ENCODE measurements at places on chromosomes 1 and 21.

- DNase-seq = no peak
Observed at GRCh38 chr1:223363856-223364684, at the start of gene SUSD4. Gene SUSD4 (minus strand): TSS chr1:223364176. CDS start chr1:223363425, 751 bp downstream.

GRCh38 chr1:118101999-118102398 is 83.0 kb downstream of the SPAG17 start:
- DNase-seq = no peak

- DNase-seq = no peak
Observed at GRCh38 chr1:233843525-233844204, 60.8 kb upstream of the SLC35F3 start.

DNA sequence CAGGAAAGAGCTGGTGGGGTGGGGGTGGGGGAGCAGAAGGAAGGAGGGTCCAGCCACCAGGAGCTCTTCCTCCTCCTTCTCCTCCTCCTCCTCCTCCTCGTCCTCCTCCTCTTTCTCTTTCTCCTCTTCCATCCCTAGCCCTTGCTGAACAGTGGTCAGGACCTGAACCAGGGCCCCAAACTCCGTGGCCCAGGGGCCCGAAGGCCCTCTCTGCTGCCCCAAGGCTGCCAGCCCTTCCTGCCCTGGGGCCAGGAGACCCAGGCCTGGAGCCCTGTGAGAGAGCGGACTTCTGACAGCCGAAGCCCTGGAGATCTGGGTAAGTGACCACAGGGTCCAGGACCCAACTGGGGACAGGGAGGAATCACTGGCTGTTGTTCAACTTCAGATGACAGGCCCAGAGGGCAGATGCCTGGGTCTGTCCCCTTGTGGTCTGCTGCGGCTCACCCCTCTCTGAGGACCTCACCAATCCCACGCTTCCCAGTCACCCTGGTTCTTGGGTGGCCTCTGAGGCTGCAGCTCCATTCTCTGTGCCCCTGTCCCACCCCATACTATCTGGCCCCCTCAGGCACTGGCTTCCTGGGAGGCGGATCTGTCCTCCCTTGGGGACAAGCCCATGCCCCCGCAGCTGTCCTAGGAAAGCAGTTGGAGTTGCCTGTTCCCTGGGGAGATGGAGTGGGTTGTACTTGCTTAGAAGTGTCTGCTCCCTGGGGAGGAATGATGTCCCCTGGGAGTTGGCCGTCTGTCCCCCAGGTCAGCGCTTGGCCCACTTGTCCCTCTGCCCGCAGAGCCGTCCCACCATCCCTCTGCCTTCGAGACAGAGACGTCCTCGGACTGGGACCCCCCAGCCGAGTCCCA is 51.8 kb downstream of the VWA5B1 start:
- no peak for DNase-seq

DNA sequence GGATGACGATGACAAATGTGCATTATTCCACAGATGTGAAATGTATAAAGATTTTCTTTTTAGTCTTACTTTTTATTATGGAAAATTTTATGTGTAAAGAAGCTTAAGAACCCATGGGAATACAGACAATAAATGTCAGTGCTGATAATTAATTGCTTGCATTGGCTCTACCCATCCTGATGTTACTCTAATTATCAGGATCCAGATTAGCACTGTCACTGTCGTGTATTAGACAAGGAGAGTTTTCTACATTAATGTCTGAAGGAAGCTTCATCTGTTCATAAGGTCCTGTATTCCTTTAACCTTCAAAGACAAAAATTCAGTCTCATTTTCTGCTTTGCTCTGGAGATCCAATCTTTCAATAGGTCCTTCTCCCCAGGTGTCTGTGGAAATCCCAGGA is 259.1 kb upstream of the ADAMTS5 start:
- no peak for DNase-seq

- peak; percentile 56 for DNase-seq
Observed at GRCh38 chr1:3453891-3454810, at the start of gene ARHGEF16. Gene ARHGEF16 (plus strand): TSS chr1:3454665. CDS start chr1:3463085, 8,420 bp downstream.

- no peak for DNase-seq
Observed at GRCh38 chr1:94769551-94769950, 50.6 kb upstream of the SLC44A3 start.

DNA sequence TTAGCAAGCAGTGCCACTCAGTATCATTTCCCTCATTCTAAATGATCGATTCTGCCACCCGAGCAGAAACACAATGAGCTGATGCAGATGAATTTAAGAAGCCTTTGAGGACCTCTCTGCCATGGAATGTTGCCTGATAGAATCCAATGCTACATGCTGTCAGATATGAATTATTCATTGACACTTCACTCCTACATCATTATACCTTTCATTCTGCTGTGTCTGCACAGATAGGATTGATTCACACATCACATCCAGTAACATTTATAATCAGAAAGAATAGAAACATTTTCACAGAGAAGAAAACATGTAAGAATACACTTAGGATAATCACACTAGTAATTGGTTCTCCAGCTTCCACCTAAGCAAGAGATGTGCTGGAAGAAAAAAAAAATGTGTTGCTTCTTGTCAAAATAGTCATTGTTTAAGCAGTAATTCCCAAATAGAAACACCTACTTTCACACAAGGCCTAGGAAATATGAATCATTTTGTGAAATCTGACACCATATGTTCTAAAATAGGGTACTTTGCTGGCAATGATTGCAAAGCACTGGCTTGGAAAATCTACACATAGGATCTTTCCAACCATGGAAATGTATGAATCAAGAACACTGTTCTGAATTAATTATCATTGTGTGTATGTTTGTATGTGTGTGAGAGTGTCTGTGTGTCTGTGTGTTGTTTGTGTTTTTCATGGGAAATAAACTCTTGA is 110.1 kb downstream of the GRIK1 start:
- no peak for DNase-seq

DNA sequence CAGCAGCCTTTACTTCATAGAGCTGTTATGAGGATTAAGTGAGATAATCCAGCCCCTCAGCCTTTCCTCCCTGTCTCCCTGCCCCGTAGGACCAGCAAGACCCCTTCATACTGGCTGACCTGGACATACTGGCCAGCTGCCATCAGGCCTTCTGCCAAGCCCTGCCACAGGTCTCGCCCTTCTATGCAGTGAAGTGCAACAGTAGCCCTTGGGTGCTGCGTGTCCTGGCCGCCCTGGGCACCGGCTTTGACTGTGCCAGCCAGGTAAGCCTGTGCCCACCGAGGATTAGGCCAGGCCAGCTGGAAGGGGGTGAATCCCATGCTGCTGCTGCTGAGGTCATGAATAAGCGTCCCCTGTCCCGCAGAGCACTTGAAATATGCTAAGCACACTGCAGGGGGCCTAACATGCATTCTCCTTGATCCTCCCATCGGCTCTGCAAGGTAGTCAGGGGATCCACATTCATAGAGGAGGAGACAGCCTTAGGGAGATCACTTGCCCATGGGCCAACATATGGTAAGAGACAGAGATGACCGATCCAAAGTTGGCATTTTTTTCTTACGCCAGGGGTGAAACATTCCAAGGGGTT is 73.3 kb upstream of the TINAGL1 start:
- DNase-seq = no peak

DNA sequence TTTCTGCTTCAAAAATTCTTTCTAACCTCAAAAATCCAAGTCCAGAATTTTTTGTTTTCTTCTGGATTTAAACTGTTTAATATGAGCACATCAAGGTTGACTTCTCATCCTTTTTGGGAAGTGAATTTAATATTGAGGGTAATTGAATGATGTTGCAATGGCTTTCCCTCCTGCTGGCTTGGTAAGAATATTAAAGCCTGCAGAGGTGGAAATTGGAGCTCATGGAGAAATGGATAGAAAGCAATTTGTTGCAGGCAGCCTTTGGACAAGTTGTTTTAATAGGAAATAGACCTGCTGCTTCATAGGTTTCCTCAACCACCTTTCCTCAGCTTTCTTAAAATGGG is 124.7 kb downstream of the SYT2 start:
- no peak for DNase-seq

GRCh38 chr1:213053455-213053854 is 2.4 kb downstream of the RPS6KC1 start:
- no peak for DNase-seq

GRCh38 chr21:34219334-34220060 is 144.3 kb upstream of the KCNE2 start:
- no peak for DNase-seq

- DNase-seq = peak; percentile 56
Observed at GRCh38 chr1:111441573-111442192, 7.4 kb downstream of the WDR77 start.

Data from liver (tissue), 10 donors.